ENCODE measurements at places on chromosomes 1 and 21.

DNA sequence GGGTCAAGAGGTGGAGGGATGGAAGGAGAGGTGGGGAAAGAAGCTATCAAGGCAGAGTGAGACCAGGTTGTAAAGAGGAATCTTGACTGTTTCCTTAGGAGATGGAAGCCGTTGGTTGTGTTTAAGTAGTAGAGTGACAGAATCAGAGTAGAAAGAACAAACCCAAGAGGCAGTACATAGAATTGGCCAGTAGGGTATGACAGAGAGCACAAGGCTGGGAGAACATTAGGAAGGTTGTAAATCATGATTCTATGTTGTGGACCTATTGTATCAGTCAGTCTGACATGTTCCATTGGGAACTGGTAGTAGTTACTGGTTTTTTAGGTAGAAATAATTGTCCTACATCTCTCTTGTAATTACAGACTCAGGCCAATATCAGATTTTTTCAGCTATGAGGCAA is 486.9 kb upstream of the USP24 start:
- peak; percentile 7 for DNase-seq

GRCh38 chr1:86190873-86191272 is 34.3 kb upstream of the COL24A1 start:
- no peak for DNase-seq

GRCh38 chr1:44113095-44113609 is 5.5 kb upstream of the KLF17 start:
- no peak for DNase-seq

DNA sequence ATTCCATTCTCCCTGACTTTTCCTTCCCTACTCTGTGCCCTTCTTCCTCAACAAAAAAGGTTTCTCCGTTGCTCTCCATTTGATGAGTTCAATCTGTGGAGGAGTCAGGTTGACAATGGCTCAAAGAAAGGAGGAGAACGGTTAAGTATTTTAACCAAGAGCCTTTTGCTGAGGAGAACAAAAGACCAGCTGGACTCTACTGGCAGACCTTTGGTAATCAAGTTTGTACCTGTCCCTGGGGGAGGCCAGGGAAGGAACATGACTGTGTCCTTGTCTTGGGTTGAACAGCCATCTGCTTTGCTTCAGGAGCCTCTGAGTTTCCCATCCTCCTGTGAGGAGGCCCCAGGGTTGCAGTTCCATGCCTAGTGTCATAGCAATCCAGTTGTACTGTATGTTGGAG is 29.9 kb downstream of the TTF2 start:
- no peak for DNase-seq

DNA sequence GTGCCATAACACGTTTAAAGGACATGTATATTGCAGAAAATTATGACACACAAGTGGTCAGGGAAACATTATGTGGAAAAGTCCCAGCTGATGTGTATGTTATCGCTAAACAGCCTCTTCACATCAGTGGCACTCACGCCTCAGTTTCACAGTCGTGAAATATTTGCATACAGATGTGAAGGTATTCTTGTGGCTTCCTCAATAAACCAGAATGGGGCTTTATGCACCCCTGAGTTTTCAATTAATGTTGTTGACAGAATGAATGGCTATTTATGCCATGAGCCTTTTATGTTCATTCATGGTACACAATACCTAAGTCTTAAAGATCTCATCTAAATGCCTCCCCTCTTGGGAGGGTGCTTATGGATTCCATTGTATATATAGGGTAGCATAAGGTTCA is 202.1 kb upstream of the ADGRL2 start:
- no peak for DNase-seq

DNA sequence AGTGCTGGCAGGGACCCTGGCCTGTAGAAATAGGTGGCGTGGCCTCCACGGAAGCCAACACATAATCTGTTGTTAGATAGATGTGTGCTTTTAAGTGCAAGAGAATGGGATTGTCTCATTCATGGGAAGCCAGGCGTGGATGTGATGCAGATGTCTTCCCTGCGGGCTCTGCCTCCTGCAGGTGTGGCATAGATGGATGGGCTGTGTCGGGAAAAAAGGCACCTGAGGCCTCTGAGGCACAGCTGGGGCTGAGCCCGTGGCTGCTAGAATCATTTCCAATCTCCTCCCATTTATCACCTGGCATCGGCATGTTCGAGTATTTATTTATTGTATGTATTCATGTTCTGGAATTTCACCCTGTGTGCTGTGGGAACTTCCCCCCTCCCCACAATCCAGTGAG is 353.4 kb upstream of the AJAP1 start:
- no peak for DNase-seq

- no peak for DNase-seq
Observed at GRCh38 chr1:46679789-46680573, 8.3 kb downstream of the TEX38 start.

All from AML-193 (cell line).